ENCODE measurements at places on chromosomes 11 and 22. TPM values are rescaled to one million over a fixed set of nuclear protein-coding genes. Genes with fewer than 3 reads are reported as not detected.

Gene NCAM1
- total RNA-seq = not detected

Gene KBTBD3
- 2.5 TPM for total RNA-seq

Gene DTX4
- total RNA-seq = 4.4 TPM

Gene ALDH3B2
- total RNA-seq = not detected

Gene SLC5A4
- not detected for total RNA-seq

Gene PRR5
- total RNA-seq = 15.1 TPM

Gene LUZP2
- not detected for total RNA-seq

Gene OR8G1
- not detected for total RNA-seq

Gene MCHR1
- total RNA-seq = not detected

Gene IL18
- 97.1 TPM for total RNA-seq

Gene MB
- total RNA-seq = 7.5 TPM

Gene SNRPD3
- total RNA-seq = 155 TPM

Gene CASP4
- 6.9 TPM for total RNA-seq

Gene ENDOD1
- total RNA-seq = 16.0 TPM

Gene MMP3
- 0.48 TPM for total RNA-seq

Gene TRIM51
- not detected for total RNA-seq

Gene SLC5A12
- not detected for total RNA-seq

Gene VSIG10L2
- total RNA-seq = not detected

Gene EXPH5
- total RNA-seq = 0.03 TPM

Gene TMEM191C
- 1.4 TPM for total RNA-seq
